Umbilical cord (tissue), 2 donors: ENCODE measurements at places on chromosomes 5 and 9. TPM values are rescaled to one million over a fixed set of nuclear protein-coding genes. Genes with fewer than 3 reads are reported as not detected.

DNA sequence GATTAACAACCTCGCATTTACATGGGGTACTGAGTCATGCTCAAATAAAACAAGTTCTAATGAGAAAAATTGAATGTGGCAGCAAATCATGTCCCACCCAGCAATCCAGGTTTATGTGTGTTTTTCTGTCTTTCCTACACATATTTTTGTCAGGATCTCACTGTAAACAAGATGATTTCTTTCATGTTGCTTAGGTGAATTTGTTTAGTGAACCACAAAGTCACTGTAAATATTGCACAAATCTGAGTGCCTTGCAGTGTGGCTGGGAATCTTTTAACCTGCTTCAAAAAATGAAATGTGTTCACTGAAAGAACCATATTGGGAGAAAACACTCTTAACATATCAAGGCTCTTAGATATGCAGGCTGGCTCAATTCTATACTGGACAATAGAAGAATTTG lies 23.1 kb upstream of the ZCCHC7 start:
- DNase-seq = no peak

GRCh38 chr5:62268234-62268633 lies 37.8 kb upstream of the KIF2A start:
- peak; percentile 47 for DNase-seq

Gene FBXO10
- 5.3 TPM for total RNA-seq

DNA sequence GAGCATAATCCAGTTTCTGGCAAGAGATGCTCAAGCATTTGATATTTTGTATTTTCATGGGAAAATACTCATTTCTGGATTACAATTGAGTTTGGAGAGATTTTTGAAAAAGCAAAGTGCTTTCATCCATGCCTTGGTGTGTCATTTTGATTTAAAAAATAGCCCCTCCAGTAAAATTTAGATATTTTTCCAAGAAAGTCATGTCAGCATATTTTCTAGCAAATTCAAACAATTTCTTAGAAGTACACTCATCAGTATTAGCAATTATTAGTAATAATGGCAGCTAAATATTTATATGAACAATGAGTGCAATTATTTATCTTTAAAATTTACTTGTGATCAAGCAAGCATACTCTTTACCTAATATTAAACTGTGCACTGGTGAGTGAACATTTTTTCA lies 102.2 kb upstream of the TMEM161B start:
- no peak for DNase-seq

GRCh38 chr5:11619339-11620024 lies 284.8 kb downstream of the CTNND2 start:
- DNase-seq = peak; percentile 59

Gene SH3RF2
- 4.8 TPM for total RNA-seq

GRCh38 chr9:97803167-97804058 lies 49.6 kb upstream of the FOXE1 start:
- peak; percentile 57 for DNase-seq

- DNase-seq = no peak
These were observed 48.9 kb downstream of the ZNF608 start for GRCh38 chr5:124697501-124697900.

Gene NR5A1
- total RNA-seq = not detected

GRCh38 chr9:3664044-3664443 lies 138.2 kb upstream of the RFX3 start:
- DNase-seq = peak; percentile 12

Gene IFNA2
- total RNA-seq = 5.8 TPM

Gene PLPPR1
- 2.9 TPM for total RNA-seq

Gene DDX4
- 4.1 TPM for total RNA-seq

Gene STPG3
- 1.9 TPM for total RNA-seq

DNA sequence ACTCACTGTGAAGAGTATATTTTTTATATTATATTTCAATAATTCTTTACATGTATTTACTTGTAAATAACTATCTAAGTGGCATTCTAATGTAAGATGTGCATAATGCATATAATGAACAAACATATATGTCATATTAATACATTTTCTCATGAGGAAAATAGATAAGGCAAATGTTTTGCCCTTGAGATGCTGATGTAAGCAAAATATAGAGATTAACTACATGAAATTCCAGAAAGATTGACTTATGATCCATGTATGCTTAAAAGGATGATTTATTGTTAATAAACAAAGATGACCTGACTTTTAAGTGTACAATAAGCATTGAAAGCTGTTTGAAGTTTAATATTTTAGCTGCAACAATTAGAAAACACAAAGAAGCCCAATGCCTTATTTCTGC lies 559.9 kb downstream of the PTPRD start:
- no peak for DNase-seq

Gene TPD52L3
- 4.6 TPM for total RNA-seq

GRCh38 chr5:77641963-77642737 lies 3.6 kb upstream of the OTP start:
- DNase-seq = no peak

- no peak for DNase-seq
These were observed 14.4 kb upstream of the DCAF12 start for GRCh38 chr9:34140853-34141252.

GRCh38 chr9:95053611-95054570 lies 263.6 kb downstream of the FANCC start:
- DNase-seq = no peak

- DNase-seq = no peak
These were observed 3.8 kb downstream of the SPINK6 start for GRCh38 chr5:148206620-148207019.

GRCh38 chr5:139971202-139971725 lies 71.8 kb downstream of the NRG2 start:
- no peak for DNase-seq

Gene OR13C9
- 3.6 TPM for total RNA-seq

GRCh38 chr5:40547557-40547956 lies 132.2 kb upstream of the PTGER4 start:
- DNase-seq = no peak

DNA sequence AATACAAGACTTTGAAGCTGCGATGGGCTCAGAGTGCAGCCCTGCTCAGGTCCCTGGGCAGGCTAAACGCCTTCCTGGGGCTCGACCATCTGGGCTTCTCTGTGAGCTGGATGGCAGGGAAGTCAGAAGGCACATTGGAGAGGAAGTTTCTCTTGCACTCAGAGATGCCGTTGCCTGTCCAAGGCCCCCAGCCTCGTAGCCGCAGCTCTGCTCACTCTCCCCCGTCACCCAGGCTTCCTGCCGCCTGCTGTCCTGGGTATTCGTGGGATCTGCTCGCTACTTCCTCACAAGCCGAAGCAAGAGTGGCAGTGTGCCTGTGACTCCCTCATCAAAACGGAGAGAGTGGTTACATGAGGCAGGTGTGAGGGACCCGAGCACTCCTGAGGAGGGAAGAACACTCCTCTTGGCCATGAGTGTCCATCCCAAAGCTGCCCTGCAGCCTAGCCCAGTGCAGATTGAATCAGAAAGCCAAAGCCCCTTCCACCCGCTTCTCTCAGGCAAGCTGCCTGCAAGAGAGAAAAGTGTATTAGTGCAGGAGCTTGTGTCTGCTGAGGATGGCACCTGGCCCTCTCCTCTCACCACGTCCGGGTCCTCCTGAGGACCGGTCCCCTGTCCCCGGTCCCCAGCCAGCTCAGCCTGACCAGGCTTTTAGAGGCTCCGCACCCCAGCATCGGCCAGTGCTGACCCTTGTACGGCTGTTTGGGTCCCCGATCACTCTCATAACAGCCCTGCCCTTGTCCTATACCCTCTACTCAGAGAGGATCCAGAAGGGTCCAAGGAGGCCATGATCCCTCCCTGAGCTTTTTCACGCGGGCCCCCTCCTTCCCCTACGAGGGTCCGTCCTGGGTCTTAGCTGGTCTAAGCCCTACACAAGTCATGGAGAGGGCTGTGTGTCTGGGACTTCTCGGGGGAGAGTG lies 7.3 kb downstream of the FCN2 start:
- no peak for DNase-seq

- no peak for DNase-seq
These were observed 415.8 kb downstream of the SPATA31D1 start for GRCh38 chr9:82404196-82404870.

Gene ZNF879
- 14.9 TPM for total RNA-seq

Gene UBE2QL1
- 0.72 TPM for total RNA-seq

Gene CRB2
- total RNA-seq = 0.72 TPM

Gene ARSI
- 15.9 TPM for total RNA-seq

Gene APBB3
- total RNA-seq = 21.9 TPM

DNA sequence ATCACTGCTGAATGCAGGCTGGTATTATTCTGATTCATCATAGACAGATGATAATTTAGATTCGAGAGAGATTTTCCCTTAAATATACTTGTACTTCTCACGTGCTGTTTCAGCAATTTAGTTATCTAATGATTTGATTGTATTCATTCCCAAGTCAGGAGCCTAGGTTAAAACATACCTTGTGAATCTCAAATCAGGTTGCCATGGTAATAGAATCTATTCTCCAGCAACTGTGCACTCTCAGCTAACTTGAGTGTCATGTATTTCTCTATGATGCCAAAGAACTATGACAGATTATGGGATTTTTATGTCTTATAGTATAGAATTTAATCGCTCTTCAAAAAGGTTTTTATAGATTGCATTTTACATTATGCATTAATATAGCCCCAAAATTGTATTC lies 315.3 kb downstream of the GABRG2 start:
- DNase-seq = no peak

Gene OBP2B
- not detected for total RNA-seq

Gene NOTCH1
- total RNA-seq = 23.1 TPM

DNA sequence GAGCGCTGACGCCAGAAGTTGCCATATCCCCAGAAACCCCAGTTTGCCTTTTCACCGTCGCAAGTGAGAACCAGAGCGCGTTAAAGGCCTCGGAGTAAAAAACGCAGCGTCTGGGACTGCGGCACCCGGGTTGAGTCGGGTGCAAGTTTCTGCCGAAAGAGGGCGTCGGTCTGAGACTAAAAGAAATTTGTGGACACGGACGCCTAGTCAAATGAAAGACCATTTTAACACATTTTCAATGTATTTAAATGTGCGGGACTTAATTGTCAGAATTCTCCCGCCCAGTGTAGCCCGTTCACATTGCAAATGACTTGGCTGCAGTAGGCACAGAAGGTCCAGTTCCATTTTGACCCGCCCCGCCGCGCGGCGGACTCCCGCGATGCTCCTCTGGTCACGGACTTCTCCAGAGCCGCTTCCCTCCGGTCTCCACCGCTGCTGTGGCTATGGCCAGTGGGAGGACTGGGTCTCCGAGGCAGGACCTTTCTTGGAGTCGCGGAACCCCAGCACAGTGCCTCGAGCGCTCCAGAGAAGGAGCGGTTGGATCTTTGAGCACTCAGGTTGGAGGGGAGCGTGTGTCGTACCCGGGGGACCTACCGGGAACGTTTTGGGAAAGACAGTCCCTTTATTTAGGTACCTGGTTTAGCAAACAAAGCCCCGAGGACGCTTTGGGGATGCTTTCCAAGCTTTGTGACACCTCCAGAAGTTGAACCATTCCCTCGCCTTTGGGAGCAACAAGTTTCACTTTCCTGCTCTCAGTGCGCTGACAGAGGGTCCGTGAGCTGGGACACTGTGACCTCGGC lies 1.2 kb upstream of the NPR3 start:
- DNase-seq = peak; percentile 79

- no peak for DNase-seq
These were observed 4.8 kb downstream of the PLK2 start for GRCh38 chr5:58455066-58455465.
